AG10803 (cell line): ENCODE measurements at places on chromosomes 12 and 14.

GRCh38 chr12:103505371-103506236 is 9.8 kb upstream of the C12orf42 start:
- no peak for DNase-seq

DNA sequence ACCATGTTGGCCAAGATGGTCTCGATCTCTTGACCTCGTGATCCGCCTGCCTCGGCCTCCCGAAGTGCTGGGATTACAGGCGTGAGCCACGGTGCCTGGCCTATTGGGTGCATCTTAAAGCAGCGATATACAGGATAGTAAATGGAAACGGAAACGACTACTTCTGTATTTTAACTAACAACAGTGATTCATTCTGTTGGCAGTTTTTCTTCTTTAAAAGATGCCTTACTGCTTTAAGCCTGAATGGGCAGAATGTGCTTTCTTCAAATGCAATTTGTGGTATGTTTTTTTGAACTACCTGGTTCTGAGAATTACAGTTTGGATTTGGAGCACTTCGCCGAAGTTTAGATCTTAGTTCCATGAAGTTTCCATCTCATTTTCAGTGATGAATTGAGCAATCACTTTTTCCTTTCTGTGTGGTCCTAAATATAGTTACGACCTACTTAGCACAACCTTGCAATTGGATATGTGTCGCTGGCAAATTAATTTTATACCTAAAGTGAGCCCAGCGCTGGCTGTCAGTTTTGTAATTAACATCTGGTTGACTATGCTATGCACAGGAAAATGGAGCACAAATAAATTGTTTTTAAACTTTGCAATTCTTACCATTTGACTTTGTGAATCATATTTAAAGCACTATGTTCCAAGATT is 53.6 kb upstream of the EIF5 start:
- DNase-seq = no peak

- DNase-seq = no peak
These were observed 75.2 kb downstream of the CMAS start for GRCh38 chr12:22121224-22121623.

DNA sequence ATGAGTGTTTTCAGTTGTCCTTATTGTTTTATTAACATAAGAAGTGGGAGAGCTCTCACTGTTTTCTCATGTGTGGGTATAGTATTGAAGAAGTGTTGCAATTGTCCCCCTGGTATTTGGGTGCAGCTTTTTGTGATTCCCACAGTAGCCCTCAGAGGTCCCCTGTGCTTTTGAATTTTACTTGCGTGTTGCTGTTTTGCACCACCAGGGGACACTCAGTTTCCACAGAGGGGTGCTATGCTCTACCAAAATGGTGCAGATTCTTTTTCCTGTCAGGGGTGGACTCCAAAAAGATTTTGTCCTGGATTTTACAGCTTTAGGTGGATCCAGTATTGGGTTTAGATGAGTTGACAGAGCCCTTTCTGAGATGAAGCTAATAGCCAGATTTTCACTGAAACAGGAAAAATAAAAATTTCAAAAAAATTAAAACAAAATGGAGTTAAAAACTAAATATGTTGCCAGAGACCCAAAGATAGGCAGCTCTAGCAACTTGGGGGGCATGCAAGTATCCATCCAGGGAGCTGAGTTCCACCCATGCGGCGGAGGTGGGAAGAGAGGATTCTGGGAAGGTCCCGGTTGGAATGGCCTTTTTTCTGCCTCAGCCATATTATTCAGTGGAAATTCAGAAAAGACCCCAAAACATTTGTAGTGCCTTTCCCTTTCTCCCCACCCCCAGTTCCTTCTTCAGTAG is 50.2 kb downstream of the TTLL5 start:
- peak; percentile 71 for DNase-seq

- no peak for DNase-seq
These were observed 11.4 kb downstream of the ATP23 start for GRCh38 chr12:57952766-57953165.

DNA sequence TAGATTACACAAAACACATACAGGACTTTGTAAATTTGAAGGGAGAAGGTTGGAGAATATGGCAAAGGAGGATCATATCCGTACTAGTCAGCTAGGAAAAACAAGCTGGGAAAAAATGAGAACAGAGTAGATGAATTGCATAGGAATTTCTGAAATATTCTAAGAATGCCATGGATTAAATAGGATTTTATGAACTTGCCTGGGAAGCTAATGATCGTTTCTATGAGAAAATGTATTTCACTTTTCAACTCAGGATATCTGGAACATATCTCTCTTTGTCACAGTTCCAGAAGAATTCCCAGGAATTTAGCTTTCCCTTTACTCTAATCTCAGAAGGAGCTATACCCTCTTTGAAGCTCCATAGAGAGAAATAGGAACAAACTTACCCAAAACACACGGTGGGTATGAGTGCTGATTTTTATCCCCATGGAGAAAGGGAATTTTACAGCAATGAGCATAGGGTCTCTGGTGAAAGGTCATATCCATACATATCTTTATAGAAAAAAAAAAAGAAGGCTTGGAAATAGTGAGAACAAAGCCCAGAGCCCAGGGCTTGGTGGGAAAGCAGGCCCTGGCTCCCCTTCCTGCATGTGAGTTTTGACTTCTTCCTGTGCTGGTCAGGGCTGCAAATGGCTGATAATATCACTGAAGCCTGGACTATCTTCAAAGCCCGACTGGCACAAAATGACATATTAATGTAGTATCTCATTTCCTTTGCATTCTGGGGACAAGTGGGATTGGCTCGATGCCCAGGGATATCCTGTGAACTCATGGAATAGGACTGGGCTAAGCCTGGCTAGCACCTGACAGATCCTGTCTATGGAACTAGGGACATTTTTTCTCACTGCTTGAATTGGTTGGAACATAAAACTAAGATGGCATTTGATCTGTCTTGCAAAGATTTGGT is 136.3 kb downstream of the AEBP2 start:
- peak; percentile 67 for DNase-seq

- DNase-seq = no peak
These were observed 191.8 kb downstream of the BMP4 start for GRCh38 chr14:53764846-53765245.

- no peak for DNase-seq
These were observed 1077.0 kb upstream of the TMEM132C start for GRCh38 chr12:127189992-127190391.

DNA sequence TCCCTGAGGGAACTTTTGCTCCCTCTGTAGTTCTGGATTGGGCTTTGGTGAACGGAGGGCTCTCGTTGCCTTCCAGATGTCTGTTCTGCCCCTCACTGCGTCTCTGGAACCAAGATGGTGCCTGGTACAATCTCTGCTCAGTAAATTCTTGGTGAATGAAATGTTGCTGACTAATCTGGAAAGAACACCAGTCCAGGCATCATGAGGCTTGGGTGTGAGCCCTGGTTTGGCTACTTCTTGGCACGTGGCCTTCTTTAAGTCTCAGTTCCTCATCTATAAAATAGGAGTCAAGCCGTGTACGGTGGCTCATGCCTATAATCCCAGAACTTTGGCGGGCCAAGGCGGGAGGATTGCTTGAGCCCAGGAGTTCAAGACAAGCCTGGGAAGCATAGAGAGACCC is 4.3 kb downstream of the HHIPL1 start:
- DNase-seq = peak; percentile 53

DNA sequence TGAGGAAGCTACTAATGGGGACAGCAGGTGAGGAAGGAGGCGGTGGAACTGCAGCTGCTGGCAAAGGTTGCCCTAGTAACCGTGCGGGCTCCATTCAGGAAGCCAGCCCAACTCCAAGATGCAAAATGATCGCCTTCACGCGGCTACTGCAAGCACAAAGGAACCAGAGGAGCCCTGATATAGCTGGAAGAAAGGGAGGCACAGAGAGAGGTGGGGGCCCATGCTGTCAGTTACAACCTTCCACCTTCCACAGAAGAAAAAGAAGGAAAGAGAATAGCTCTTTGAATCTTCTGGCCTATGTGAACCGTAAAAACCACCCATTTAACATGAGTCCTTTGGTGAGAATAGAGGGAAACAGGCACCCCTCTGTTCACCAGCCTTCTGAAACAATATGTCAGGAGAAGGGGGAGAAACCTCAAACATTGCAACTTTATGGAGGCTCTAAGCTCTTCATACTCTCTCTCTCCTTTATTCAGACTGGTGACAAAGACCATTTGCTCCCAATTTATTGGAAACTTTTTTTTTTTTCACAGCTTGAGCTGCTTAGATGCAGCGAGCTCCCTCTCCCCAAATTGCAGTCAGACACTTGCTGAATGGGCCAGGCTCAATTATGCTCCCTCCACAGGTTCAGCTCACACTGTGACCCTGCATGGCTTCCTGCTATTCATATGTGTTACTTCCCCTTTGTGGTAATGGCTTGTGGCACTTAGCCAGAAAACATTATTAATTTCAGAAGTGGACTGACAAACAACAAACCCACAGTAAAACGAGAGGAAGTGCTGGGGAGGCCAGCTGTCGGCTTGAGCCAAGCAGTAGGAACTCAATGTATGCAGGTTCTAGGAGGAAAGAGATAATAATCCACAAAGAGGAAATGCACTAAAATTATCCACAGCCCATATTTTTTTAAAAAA is 6.2 kb downstream of the DUSP6 start:
- DNase-seq = peak; percentile 59

GRCh38 chr14:31926123-31926522 is 151.0 kb upstream of the ARHGAP5 start:
- peak; percentile 35 for DNase-seq

- DNase-seq = no peak
These were observed 208.6 kb upstream of the TMTC1 start for GRCh38 chr12:29992366-29992765.

GRCh38 chr14:68164711-68165113 is 345.1 kb downstream of the RAD51B start:
- no peak for DNase-seq

- no peak for DNase-seq
These were observed 125.2 kb downstream of the BCL11B start for GRCh38 chr14:99146616-99147365.

- peak; percentile 83 for DNase-seq
These were observed 4.2 kb downstream of the BAG5 start for GRCh38 chr14:103558071-103558882.

DNA sequence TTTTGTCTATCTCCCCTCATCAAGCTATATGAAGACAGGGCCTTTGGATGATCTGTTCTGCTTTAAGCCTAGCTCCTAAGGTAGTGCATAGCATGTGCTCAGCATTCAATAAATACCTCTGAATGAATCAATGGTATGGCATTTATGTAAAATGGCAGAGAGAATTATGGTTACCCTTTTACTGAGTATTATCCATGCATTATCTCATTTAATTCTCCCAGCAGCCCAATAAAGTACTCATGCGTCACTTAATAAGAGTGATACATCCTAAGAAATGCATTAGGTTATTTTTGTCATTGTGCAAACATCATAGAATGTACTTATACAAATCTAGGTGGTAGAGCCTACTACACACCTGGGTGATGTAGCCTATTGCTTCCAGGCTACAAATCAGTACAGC is 269.7 kb downstream of the KSR2 start:
- DNase-seq = no peak
